Prostate gland (tissue), 2 donors: ENCODE measurements at places on chromosomes 11 and 22.

DNA sequence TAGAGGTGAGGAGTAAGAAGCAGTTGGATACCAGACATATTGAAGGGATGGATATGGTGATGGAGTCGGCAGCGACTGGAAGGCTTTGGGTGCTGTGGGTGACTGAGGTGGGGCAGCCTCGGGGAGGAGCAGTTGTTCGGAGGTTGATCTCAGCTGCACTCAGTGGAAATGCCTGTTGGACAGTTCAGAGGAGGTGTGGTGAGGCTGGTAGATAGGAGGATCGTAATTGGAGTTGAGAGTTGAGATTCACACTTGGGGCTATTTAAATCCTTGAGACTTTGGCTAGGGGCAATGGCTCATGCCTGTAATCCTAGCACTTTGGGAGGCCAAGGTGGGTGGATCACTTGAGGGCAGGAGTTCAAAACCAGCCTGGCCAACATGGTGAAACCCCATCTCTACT, 6.9 kb downstream of the OTUB1 start:
- peaks cover 2% of the 10 kb centered on the region for H3K4me1 ChIP-seq
- peaks cover 15% of the 10 kb centered on the region for H3K36me3 ChIP-seq
- no peak for DNase-seq
- H3K4me3 ChIP-seq = no peak overlapping the region
- H3K27ac ChIP-seq = no peak overlapping the region
- no peaks in the 10 kb centered on the region for H3K27me3 ChIP-seq

DNA sequence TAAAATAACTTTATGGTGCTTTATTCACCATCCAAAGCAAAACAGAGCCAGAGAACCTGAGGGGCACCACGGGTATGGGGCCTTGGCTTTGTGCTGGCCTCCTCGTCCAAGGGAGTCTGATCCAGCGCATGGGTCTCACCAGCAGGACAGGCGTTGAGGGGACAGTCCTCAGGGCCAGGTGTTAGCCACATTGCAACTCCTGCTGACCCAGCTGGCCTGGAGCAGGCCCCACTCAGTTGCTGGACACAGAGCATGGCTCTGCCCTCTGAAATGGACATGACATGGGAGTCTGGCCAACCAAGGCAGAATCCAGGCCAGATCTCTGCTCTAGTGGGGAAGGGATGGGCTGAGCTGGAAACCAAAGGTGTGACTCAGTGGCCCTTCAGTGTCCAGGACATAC, 116.2 kb downstream of the RRAS2 start:
- H3K27ac ChIP-seq = no peak overlapping the region
- H3K27me3 ChIP-seq = no peaks in the 10 kb centered on the region
- H3K36me3 ChIP-seq = no peaks in the 10 kb centered on the region
- DNase-seq = no peak

DNA sequence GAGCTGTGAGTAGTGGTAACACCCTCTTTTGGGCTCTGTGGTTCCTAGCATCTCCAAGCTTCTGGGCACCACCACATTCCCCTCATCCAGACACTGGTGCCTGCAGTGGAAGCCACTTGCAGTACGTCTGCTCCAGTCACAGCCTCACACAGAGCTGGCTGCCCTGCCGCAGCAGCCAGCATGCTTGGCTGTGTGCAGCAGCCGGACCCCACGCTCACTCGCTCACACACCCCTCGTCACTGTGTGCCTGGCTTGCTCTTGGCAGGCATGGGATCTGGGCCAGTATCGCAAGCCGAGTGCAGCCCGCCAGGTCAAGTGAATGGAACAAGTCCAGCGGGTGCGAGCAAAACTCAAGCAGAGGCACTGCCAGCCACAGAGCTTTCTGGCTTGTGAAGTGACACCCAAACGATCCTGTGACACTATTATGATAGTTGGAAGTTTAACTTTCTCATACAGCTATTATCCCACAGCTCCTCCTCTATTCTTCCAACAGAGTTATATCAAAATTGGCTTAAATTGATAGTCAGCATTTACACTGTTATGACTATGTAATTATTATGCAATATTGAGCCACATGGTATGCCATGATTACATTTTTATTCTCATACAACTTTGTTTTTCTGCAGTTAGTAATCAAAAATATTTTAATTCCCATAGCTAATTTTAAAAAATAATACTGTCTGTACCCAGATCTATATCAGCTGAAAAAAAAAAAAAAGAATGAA, 89.0 kb downstream of the CCDC73 start:
- no peaks in the 10 kb centered on the region for H3K36me3 ChIP-seq
- no peaks in the 10 kb centered on the region for H3K4me1 ChIP-seq
- H3K27ac ChIP-seq = no peak overlapping the region
- DNase-seq = no peak
- no peak overlapping the region for H3K4me3 ChIP-seq
- H3K27me3 ChIP-seq = no peaks in the 10 kb centered on the region

DNA sequence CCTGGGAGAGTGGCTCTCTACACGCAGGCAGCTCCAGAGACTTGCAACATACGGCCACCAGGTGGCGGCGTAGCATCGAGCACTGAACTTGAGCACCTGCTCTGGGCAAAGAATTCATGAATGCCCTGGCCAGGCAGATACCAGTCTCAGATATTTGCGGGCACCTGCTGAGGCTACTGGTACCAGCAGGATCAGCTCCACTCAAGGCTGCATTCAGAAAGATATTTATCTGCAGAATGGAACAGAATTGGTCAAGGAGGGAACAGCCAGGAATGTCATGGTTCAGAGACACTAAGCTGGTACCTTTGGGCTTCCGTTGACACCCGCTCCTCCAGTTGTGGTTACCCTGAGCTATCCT, 10.8 kb upstream of the CCDC86 start:
- no peak overlapping the region for H3K27ac ChIP-seq
- H3K4me3 ChIP-seq = no peak overlapping the region
- DNase-seq = peak; percentile 86
- H3K36me3 ChIP-seq = no peaks in the 10 kb centered on the region
- H3K4me1 ChIP-seq = no peaks in the 10 kb centered on the region

- H3K36me3 ChIP-seq = no peaks in the 10 kb centered on the region
- DNase-seq = no peak
- no peaks in the 10 kb centered on the region for H3K27me3 ChIP-seq
- H3K4me3 ChIP-seq = no peak overlapping the region
- H3K4me1 ChIP-seq = no peaks in the 10 kb centered on the region
- H3K27ac ChIP-seq = no peak overlapping the region
Observed at GRCh38 chr11:111557425-111558111, 17.0 kb downstream of the LAYN start.

GRCh38 chr11:5384335-5384734, 723 bp downstream of the OR51M1 start:
- no peaks in the 10 kb centered on the region for H3K27me3 ChIP-seq
- no peaks in the 10 kb centered on the region for H3K4me1 ChIP-seq
- H3K36me3 ChIP-seq = no peaks in the 10 kb centered on the region
- H3K27ac ChIP-seq = no peak overlapping the region
- no peak for DNase-seq

- no peak overlapping the region for H3K27ac ChIP-seq
- H3K4me3 ChIP-seq = no peak overlapping the region
- H3K27me3 ChIP-seq = no peaks in the 10 kb centered on the region
Observed at GRCh38 chr11:107054391-107054790, 36.1 kb upstream of the GUCY1A2 start.

DNA sequence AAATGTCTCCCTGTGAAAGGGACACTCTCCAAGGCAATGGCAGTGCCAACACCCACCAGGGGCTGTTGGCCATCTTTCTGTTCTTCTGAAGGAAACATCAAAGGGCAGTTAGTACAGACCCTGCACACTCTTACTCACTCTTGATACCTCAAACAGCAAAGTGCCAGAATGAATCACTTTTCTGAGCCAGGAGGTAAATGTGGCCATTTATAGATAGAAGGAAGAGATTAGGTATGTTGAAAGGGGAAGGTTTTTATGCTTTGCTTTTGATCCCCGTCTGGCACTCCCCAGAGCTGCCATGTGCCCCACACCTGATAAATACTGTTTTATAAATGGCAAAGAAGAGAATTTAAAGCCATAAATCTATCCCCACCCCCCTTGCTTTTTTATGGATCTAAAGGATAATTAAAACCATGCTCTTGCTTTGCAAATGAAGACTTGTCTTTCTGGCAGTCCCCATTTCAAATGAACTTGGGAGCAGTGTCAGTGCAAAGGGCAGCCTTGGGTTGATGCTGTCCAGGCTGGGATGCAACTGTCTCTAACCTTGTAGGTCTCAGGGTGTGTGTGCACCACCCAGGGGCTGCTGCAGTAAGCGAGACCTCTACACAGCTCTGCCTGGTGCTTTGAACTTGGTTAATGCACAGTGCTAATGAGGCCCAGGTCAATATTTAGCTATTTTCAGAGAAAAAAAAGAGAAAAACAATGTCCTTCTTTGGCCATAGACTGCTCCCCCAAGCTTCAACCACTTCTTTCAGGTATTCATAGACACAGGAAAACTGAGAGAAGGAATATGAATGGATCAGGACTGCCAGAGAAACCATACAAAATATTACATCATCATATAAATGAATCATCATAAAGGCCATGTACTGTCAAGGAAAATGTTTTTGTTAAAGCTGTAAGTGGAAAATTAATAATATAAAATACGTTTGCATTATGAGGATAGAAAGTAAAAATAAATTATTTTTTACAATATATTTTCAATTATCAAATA, 207.5 kb downstream of the ETS1 start:
- no peaks in the 10 kb centered on the region for H3K36me3 ChIP-seq
- no peaks in the 10 kb centered on the region for H3K27me3 ChIP-seq
- H3K4me3 ChIP-seq = no peak overlapping the region
- DNase-seq = no peak
- H3K4me1 ChIP-seq = no peaks in the 10 kb centered on the region

- no peak for DNase-seq
- no peaks in the 10 kb centered on the region for H3K27me3 ChIP-seq
- no peak overlapping the region for H3K27ac ChIP-seq
- H3K4me1 ChIP-seq = no peaks in the 10 kb centered on the region
- H3K4me3 ChIP-seq = no peak overlapping the region
Observed at GRCh38 chr22:47775191-47775590, 1012.7 kb downstream of the TBC1D22A start.

DNA sequence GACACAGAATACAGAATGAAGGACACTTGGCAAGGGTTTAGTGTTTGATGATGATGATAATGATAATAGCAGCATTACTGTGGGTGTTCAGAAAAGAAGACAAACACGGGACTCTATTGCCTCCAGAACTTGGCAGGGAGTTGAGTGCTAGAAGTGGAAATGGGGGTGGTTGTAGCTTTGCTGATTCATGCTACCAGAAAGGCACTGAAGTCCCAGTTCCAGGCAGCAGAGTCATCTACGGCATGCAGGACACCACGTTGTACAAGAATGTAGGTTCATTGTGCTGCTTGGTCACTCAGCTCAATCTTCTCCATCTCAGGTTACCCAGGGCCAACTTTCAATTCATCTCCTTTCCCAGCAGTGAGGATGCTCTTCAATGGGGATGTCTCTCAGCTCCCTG, 115.7 kb downstream of the NTM start:
- no peak for DNase-seq
- H3K4me1 ChIP-seq = no peaks in the 10 kb centered on the region
- H3K36me3 ChIP-seq = no peaks in the 10 kb centered on the region
- no peaks in the 10 kb centered on the region for H3K27me3 ChIP-seq
- H3K27ac ChIP-seq = no peak overlapping the region
- no peak overlapping the region for H3K4me3 ChIP-seq

DNA sequence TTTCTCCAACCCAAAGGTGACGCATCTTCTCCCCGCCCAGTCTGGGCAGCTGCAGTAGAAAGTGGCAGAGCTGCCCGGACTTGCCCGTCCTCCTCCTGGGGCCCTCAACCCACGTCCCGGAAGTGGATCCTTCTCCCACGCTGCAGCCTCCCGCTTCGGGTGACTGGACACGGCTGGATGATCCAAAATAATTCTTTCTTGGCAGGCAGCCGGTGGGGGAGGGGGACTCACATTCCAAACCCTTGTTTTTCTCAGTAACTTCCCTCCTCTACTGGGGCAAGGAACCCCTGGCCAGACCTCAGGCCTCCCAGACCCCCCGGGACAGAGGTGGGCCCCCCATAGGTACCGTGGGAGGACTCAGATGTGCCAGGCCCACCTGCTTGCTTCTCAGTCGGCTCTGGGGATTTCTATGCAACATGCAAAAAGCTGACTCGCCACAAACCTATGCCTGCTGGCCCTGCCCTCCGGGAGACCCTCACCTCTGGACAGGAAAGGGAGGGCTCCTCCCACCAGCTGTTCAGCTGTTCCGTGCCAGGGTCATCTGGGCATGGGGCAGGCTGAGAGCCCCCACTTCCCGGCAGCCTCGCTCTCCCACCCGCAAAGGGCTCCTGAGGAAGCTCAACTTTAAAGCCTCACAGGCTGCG, 1.4 kb downstream of the PLXNB2 start:
- H3K36me3 ChIP-seq = no peaks in the 10 kb centered on the region
- peak overlapping the region; percentile 91 for H3K27ac ChIP-seq
- H3K4me3 ChIP-seq = peak overlapping the region; percentile 75

GRCh38 chr11:471468-472145, 21.5 kb downstream of the PTDSS2 start:
- no peaks in the 10 kb centered on the region for H3K36me3 ChIP-seq
- no peaks in the 10 kb centered on the region for H3K27me3 ChIP-seq
- H3K4me1 ChIP-seq = peaks cover 6% of the 10 kb centered on the region
- H3K27ac ChIP-seq = no peak overlapping the region

- no peaks in the 10 kb centered on the region for H3K36me3 ChIP-seq
- no peak overlapping the region for H3K27ac ChIP-seq
- no peaks in the 10 kb centered on the region for H3K27me3 ChIP-seq
Observed at GRCh38 chr11:128448200-128448886, 139.0 kb downstream of the ETS1 start.

DNA sequence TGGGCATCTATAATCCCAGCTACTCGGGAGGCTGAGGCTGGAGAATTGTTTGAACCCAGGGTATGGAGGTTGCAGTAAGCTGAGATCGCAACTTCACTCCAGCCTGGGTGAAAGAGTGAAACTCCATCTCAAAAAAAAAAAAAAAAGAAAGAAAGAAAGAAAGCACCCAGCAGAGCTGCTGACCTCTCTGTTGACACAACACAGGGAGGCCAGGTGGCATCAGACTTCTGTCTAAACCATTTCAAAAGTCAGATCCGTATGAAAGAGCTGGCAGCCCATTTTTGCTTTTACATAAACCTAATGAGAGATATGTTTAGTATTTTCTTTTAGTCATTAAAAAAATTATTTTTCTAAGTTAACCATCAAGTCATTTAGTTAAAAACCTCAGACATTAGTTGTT, 64.4 kb upstream of the RRM1 start:
- no peaks in the 10 kb centered on the region for H3K36me3 ChIP-seq
- no peak for DNase-seq
- no peak overlapping the region for H3K27ac ChIP-seq
- H3K4me1 ChIP-seq = no peaks in the 10 kb centered on the region
- H3K4me3 ChIP-seq = no peak overlapping the region

DNA sequence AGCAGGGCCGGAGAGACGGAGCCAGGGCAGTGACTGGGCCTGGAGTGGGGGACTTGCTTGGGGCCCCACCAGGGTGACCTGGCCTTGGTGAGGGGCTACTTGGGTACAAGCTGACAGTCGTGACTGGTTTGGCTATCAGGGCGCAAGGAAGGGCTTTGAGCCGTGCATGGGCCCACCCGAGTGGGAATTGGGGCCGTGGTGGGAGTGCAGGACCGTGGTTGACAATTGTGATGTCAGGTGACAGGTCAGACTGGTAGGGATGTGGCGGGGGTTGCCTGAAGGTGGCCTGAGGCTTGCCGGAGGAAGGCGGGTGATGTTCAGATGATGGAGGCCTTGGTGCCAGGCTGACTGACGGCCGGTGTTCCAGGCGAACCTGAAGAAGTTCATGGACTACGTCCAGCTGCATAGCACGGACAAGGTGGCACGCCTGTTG, 5.6 kb downstream of the SHANK3 start:
- no peak overlapping the region for H3K4me3 ChIP-seq
- no peaks in the 10 kb centered on the region for H3K27me3 ChIP-seq
- no peaks in the 10 kb centered on the region for H3K36me3 ChIP-seq
- H3K4me1 ChIP-seq = peaks cover 3% of the 10 kb centered on the region
- H3K27ac ChIP-seq = no peak overlapping the region

GRCh38 chr11:66219846-66220565, 48.4 kb upstream of the RAB1B start:
- no peak overlapping the region for H3K27ac ChIP-seq
- H3K4me3 ChIP-seq = no peak overlapping the region
- H3K27me3 ChIP-seq = no peaks in the 10 kb centered on the region
- no peaks in the 10 kb centered on the region for H3K4me1 ChIP-seq
- peaks cover 5% of the 10 kb centered on the region for H3K36me3 ChIP-seq
